RWPE2 (cell line): ENCODE measurements at places on chromosomes 4 and X.

DNA sequence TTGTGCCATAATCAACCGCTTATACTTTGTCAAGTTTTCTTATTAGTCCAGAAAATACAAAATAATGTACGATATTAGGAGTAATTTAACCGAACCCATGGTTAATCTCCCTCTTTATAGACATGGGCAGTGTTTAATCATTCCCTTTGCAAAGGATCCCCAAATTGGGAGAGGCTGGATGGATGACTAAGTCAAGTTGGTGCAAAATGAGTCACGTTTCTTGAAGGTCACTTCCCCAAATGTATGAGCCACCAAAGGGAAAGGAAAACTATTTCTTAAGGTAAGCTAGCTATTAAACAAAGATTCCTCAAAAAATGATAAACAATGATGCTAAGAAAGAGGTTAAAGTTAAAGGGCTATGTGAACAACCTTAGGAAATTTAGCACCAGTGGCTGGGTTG is 17.5 kb downstream of the MAML3 start:
- DNase-seq, result no peak

- DNase-seq, result no peak
These were observed 95.7 kb downstream of the NLGN4X start for GRCh38 chrX:6132970-6133369.

DNA sequence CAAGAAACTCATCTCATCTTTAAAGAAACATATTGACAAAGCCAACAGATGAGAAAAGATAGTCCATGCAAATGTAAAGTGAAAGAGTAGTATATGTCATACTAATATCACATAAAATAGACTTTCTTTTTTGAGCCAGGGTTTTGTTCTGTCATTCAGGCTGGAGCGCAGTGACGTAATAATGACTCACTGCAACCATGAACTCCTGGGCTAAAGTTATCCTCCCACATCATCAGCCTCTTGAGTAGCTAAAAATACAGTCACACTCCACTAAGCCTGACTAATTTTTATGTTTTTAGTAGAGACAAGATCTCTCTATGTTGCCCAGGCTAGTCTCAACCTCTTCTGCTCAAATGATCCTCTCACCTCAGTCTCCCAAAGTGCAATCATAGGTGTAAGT is 51.8 kb upstream of the TRAM1L1 start:
- DNase-seq, result no peak

- no peak for DNase-seq
These were observed 46.5 kb downstream of the PHOX2B start for GRCh38 chr4:41701983-41702382.

GRCh38 chrX:49106296-49106695 is 17.2 kb downstream of the GPKOW start:
- DNase-seq, result no peak

- no peak for DNase-seq
These were observed 163.2 kb downstream of the PRKX start for GRCh38 chrX:3550160-3550751.
